ENCODE measurements at places on chromosomes 11 and 22. TPM values are rescaled to one million over a fixed set of nuclear protein-coding genes. Genes with fewer than 3 reads are reported as not detected.

DNA sequence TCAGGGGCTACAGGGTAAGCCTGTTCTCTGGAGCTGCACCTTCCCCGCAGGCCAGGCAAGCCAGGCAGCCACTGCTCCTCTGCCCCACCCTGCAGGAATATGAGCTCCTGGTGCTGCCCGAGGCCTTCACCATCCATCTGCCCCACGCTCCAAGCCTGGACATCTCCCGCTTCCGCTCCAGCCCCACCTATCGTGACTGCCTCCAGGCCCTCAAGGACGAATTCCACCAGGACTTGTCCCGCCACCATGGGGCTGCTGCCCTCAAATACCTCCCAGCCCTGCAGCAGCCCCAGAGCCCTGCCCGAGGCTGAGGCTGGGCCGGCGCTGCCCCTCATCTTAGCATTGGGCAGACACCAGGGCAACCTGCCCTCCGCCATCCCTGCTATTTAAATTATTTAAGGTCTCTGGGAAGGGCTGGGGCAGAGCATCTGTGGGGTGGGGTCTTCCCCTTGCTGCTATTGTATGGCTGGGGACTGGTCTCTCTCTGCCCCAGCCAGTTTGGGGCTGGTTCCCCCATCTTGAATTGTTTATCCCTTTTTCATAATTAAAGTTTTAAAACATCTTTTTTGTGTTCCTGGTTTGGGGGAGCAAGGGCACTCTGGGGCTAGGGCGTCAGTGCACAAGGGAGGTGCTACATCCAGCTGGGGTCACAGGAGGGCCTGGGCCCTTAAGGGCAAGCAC, 6.2 kb downstream of the LARGE2 start:
- DNase-seq, result no peak

- DNase-seq, result no peak
These were observed 6.7 kb downstream of the ACP2 start for GRCh38 chr11:47241841-47242301.

- DNase-seq, result no peak
These were observed 23.5 kb downstream of the OR8B12 start for GRCh38 chr11:124519850-124520549.

DNA sequence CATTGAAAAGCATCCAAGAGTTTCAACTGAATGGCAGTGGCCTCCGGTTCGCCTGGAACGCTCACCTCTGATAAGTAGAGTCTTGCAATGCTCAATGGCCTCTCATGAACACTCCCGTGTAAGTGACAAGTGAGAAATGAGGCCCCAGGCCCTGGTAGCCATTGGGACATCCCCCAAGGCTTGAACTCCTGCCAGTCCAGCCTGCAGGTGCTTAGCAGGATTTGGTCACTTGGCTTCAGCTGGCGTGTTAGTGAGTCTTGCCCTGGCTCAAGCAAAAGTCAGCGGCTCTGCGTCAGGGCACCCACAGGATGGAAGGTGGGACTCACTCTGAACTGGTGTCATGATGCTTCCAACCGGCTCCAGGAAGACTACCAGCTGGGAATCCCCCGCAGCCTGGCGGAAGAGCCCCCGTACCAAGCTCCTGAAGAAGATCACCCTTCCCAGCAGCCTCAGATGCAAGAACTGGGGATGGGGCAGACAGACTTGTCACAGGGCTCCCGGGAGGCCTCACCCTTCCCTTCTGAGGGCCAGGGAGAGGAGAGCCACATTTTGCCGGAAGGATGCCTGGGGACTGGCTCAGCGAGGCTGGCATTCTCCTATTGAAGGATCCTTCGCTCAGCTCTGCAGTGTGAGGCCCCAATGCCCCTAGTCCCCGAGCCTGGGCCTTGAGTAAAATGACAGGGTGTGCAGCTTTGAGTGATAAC, 19.3 kb downstream of the MB start:
- no peak for DNase-seq

- no peak for DNase-seq
These were observed 145.5 kb upstream of the ANO3 start for GRCh38 chr11:26186389-26186788.

GRCh38 chr11:66593303-66593635, 284 bp downstream of the CCS start:
- DNase-seq, result no peak

- DNase-seq, result no peak
These were observed 96.9 kb downstream of the ATXN10 start for GRCh38 chr22:45768490-45768889.

DNA sequence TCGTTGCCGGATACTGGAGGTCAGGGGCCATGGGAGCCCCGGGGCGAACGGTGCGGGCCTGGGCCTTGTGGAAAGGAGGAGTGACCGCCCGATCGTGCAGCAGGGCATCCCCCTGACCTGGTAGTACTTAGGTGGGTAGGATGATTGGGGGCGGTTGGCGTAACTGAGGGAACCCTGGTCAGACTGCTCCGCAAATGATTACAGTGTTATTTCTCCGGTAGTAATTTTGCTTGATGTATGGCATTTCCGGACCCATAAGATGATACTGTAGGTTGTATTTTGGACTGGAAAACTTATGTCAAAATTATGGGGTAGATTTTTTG, 762 bp downstream of the MTMR3 start:
- DNase-seq, result no peak

Gene SMIM35
- not detected for polyA plus RNA-seq

Gene RFPL2
- polyA plus RNA-seq, result not detected

Gene MS4A6A
- not detected for polyA plus RNA-seq

Measured in AG04450 (cell line).